Activated CD4-positive, alpha-beta T cell treated with anti-CD3 and anti-CD28 coated beads, Interleukin-2, amount 50 U/mL, for 24 hours (primary cell): ENCODE measurements at places on chromosomes 3 and 15.

- DNase-seq = no peak
Observed at GRCh38 chr3:123759871-123760270, 124.3 kb downstream of the MYLK start.

GRCh38 chr3:4061783-4062360 lies 241.3 kb upstream of the SETMAR start:
- DNase-seq = no peak

- DNase-seq = no peak
Observed at GRCh38 chr15:95693917-95694316, 636.6 kb upstream of the NR2F2 start.

DNA sequence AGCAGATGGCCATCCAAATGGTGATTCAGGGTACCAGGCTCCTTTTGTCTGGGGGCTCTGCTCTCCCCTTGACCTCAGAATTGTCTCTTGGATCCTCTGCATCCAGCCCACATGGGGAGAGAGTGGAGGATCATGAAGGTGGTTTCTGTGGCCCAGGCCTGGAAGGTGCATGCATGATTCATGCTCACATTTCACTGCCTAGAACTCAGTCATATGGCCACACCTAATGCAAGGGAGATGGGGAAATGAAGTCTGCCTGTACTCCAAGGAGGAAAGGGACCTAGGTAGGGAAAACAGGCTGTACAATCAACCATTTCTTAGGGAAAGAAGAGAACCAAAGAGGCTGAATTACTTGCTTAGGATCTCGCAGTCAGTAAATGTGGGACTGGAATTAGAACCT lies 15.1 kb downstream of the HRG start:
- DNase-seq = no peak

DNA sequence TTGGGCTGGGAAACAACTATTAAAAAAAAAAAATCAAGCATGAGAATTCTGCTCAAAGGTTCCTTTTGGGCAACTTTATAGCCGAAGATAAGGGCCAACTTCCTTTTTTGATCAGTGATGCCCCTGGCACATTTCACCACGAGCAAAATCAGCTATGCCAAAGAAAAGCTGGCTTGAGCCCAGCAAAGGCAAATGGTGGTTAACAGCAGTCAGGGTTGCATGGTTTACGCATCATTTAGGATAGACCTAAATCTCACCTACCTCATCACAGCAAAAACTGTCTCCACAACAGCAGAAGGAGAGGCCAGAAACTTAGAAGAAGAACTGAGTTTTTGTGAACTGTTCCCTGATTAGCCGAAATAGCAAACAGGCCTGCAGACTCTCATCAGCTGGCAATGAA lies 220.1 kb upstream of the CDIN1 start:
- DNase-seq = no peak

- DNase-seq = no peak
Observed at GRCh38 chr3:150740733-150741496, 22.1 kb downstream of the SIAH2 start.

- no peak for DNase-seq
Observed at GRCh38 chr3:150006794-150007193, 36.1 kb upstream of the PFN2 start.

GRCh38 chr3:132174500-132174899 lies 139.7 kb upstream of the CPNE4 start:
- no peak for DNase-seq

DNA sequence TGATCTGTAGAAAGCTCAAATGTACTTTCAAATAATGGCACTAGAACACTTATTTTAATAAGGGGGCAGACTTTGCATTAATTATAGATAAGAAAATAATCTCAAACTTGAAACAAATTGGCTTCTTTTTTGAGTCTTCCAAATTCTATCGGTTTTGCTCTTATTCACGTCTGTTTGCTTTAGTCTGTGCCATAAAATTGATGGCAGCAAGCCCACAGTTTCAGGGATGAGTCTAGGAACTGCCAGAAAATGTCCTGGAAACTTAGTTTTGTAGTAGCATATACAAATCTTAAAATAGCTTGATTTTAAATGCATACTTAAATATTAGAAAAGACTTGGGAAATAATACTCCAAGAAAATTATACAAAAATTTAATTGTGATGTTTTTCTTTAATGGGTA lies 39.7 kb downstream of the BCHE start:
- no peak for DNase-seq

DNA sequence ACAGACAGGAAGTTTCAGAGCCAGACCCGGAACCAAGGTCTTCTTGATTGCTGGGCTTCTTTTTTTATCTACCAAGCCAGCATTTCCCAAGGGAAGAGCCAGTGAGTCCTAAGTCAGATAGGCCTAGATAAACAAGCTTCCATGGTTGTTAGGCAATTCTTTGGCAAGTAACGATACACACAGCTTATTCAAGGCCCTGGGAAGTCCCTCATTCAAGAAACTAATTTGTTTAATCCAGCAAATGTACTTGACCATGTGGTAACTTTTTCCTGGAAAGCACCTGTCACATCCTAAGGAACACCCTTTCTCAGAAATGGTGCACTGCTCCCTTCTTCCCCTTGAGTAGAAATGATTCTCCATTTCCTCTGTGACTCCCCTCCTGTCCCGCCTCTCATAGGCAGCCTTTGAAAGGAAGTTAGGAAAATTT lies 209.9 kb downstream of the ITPR1 start:
- DNase-seq = no peak

DNA sequence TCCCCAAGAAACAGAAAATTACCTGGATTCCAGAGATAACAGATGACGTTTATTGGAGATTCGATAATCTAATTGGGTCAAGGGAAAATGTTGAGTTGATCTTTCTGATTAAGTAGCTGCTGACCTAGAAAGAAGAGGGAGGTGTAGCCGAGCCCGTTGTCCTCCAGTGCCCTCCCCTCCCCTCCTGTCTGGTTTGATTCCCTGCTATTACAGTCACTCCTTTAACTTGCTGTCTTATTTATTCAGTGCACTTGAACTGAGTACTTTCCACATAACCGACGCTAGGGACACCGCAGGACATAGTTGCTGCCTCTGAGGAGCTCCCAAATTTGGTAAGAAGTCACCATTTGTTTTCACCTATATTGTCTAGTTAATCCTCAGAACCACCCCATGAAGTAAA lies 103.7 kb downstream of the AQP9 start:
- no peak for DNase-seq

DNA sequence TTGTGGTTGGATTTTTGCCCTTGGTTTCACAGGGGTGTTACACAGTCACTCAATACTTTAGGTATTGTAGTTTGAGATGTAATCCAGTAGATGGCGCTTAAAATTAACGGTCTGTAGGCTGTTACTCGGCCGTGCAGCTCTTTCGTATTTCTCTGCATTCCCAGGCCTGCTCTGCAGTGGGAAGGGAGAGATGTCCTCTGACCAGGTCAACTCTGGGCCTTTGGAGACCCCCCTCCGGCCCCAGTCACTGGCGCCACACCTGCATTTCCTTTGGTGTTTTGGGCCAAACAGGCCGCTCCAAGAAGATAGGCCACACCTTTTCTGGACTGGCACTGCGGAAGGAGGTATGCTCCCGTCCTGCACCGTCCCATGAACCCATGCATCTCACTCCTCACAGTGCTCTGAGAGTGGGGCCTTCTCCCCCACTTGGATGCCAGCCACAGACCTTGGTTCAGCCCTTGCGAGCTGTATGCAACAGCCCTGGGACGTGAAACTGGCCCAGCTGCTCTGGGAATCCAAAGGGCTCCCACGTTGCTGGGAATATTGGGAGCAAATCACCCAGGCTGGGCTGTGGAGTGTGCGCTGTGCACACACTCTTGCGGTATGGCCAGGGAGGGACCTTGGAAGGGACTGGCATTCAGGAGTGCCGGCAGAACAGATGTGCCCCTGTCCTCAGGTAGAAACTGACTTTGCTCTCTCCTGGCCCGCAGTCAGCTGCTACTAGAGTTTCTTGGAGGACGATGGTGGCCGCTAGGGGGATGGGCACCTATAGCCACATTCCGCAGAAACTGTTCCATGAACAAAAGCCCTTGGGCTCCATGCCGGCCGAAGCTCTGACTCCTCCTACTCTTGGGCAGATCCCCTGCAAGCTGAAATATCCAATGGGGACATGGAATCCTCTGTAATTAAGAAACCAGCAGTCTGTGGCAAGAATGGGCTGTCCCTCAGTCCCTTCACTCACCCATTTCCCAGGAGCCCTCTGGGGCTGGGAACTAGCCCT lies 410.5 kb upstream of the CADM2 start:
- no peak for DNase-seq

DNA sequence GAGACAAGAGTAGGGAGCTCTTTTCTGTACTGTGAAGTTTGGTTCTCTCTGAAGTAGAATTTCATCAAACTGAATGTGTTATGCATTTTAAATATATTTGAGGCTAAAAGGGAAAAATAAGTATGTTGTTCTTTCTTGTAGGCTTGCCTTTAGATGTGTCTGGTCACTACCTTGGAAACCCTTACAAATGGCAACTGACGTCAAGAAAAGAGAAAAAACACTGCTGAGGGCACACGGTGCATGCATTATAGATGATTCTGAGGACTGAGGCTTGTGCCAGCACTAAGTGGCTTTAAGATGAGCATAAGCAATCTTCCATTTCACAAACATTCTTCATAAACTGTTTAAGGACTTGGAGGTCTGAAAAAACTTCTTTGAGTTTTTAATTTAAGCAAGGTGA lies 31.1 kb upstream of the ACTL6A start:
- DNase-seq = no peak

DNA sequence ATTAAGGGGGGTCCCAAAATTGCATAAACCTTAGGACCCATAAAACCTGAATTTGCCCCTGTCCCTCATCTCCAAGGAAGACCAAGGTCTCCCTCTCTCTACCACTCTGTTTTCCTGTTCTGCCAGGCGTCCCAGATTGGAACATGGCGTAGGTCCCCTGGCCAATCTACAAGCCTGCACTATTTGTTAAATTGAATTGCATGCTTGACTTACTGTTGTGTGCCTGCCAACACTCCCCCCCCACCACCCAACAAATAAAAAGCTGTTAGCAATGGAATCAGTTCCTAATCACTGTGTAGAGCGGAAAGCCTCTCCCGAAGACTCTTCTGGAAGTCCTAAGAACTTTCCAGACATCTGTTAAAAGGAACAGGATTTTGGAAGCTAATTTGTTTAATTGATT lies 11.7 kb downstream of the CTXND1 start:
- no peak for DNase-seq

DNA sequence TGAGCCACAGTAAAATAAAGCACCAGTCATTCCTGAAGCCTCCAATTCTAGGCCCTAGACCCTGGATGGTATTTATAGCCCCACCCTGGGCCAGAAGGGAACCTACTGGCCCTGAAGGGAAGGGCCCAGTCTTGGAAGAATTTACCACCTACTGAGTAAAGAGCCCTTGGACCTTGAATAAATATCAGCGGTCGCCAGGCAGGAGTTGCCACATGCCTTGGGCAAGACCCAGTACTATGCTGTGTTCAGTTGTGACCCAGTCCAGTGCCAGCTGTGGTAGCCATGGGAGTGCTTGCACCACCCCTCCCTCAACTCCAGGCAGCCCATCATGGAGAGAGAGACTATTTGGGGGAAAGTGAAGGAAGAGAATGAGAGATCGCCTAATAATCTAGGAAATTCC lies 27.0 kb downstream of the NCBP2 start:
- DNase-seq = no peak

- DNase-seq = no peak
Observed at GRCh38 chr15:61220125-61220524, 9.0 kb downstream of the RORA start.
